Endothelial cell (in vitro differentiated cells): ENCODE measurements at places on chromosomes 16 and 17.

- peaks cover 9% of the 10 kb centered on the region for H3K36me3 ChIP-seq
- no peak overlapping the region for H3K27ac ChIP-seq
- no peak for DNase-seq
- no peak overlapping the region for H3K4me3 ChIP-seq
- peaks cover 5% of the 10 kb centered on the region for H3K27me3 ChIP-seq
These were observed 3.0 kb downstream of the GFOD2 start for GRCh38 chr16:67716097-67716496.

DNA sequence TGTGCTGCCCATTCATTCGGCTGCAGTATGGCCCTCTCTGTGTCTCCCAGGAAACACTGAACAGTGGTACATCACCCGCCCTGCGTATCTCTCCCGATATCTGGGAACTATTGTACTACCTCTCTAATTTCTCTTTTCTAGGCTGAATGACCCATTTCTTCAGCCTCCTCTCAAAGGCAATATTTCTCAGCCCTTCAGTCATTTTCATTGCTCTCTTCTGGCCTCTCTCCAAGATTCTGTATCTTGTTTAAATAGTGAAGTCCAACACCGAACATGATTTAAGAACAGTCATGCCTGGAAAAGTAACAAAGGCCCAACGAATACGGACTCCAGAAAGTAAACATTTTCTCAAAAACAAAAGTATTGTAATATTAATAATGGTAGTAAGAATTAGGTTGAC is 220.1 kb downstream of the ZFHX3 start:
- H3K27ac ChIP-seq = no peak overlapping the region
- DNase-seq = no peak
- peaks cover 4% of the 10 kb centered on the region for H3K36me3 ChIP-seq
- no peaks in the 10 kb centered on the region for H3K4me1 ChIP-seq

DNA sequence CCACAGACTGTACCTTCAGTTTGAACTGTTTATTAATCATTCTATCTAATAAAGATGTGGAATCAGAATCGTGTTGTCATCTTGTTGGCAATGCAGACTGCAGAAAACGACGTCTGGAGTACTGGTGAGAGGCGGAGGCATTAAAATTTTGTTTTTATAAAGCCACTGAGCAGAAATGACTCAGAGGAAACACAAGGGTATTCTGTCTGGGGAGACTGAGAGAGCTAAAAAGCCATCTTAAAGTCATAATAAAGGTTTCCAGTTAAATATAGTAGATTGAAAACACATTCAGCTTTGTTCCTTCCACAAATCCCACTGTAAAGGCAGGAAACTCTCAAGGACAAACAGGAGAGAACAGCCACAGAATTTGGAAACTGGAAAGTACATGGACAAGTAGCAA is 74.2 kb downstream of the CPPED1 start:
- H3K4me1 ChIP-seq = no peaks in the 10 kb centered on the region
- DNase-seq = no peak
- no peaks in the 10 kb centered on the region for H3K27me3 ChIP-seq
- H3K4me3 ChIP-seq = no peak overlapping the region
- peaks cover 9% of the 10 kb centered on the region for H3K36me3 ChIP-seq
- H3K27ac ChIP-seq = no peak overlapping the region

DNA sequence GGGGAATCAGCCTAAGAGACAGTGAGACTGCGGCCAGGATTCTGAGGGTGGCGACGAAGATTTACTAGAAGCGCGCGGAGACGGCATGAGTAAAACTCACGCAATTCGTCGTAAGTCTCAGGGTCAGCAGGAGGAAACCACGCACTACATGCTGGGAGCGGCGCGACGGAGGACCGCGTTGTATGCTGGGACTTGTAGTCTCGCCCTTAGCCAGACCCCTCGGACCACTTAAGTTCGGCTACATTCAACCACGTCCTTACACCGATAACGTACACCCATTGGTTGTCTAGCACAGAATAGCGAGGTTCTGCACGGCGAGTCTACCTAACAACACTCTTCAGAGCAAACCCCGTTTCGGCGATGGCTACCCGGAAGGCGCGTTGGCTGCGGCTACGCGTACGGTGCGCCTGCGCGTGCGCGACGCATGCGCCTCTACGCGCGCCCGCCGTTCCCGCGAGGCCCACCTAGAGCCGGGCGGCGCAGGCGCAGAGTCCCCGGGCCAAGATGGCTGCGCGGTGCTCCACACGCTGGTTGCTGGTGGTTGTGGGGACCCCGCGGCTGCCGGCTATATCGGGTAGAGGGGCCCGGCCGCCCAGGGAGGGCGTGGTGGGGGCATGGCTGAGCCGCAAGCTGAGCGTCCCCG is at the start of gene DNAJA3:
Gene DNAJA3 (plus strand): TSS at position 491 of the 643 bp plus-strand sequence. CDS start 14 bp downstream, at position 505.
- peaks cover 21% of the 10 kb centered on the region for H3K4me1 ChIP-seq
- H3K4me3 ChIP-seq = peak within 1 kb of the TSS; percentile 99
- peak within 1 kb of the TSS; percentile 97 for H3K27ac ChIP-seq
- peak; percentile 94 for DNase-seq

DNA sequence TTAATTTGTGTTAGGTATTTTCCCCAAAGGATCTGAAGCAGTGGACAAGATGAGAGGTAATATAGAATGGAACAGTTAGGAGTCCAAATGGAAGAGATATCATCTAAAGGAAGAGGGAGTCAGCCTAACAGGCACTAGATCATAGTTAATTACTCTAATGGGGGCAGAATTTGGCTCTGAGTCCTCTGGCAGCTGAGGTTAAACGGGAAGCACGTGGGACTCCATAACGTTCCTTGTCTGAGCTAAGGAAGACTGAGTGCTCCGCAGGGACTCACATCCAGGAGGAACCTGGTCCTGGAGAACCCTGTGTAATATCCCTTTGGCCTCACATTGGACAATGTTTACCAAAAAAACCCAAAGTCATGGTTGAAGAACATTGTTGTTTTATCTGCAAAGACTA is 46.6 kb upstream of the TEX2 start:
- no peaks in the 10 kb centered on the region for H3K36me3 ChIP-seq
- DNase-seq = no peak
- H3K27ac ChIP-seq = no peak overlapping the region
- peaks cover 4% of the 10 kb centered on the region for H3K27me3 ChIP-seq
- H3K4me3 ChIP-seq = no peak overlapping the region
- peaks cover 5% of the 10 kb centered on the region for H3K4me1 ChIP-seq

- peaks cover 28% of the 10 kb centered on the region for H3K36me3 ChIP-seq
- H3K4me3 ChIP-seq = no peak overlapping the region
- no peaks in the 10 kb centered on the region for H3K27me3 ChIP-seq
- DNase-seq = no peak
These were observed 25.6 kb downstream of the ATP6V0A1 start for GRCh38 chr17:42484304-42484703.

DNA sequence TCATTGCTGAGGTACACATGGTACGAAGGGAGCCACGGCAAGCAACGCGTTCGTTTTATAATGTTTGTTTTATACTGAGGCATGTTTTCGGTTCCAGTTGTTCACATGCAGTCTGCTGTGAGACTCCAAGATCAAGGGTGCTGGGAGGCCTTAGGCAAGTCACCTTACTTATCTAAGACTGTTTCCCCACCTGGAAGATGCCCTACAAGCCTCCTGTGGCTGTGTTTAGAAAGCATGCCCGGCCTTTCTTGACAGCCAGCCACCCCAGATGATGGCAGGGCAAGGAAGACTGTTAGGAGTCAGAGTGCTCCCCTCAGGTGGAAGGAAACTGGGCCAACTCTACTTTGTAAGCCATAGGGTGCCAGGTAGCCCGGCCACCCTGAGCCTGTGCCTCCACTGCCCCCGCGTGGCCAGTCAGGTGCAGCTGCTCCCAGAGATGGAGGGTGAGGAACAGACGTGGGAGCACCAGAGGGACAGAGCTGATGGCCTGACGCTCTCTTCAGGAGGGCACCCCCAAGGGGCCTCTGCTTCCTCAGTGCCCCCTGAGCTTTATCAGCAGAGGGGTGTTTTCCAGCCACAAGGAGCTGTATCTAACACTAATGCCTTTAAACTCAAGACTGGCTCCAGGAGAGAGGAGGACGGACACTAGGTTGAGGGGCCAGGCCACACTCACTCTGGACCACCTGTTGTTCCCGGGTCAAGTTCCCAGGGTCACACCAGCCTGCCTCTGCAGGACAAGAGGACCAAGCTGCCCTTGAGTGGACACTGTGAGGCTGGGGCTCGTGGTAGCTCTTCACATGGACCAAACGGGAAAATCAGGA is 5.4 kb downstream of the NAT9 start:
- H3K27me3 ChIP-seq = peaks cover 11% of the 10 kb centered on the region
- H3K27ac ChIP-seq = no peak overlapping the region
- H3K36me3 ChIP-seq = peaks cover 22% of the 10 kb centered on the region
- DNase-seq = peak; percentile 63
- H3K4me1 ChIP-seq = peaks cover 12% of the 10 kb centered on the region

DNA sequence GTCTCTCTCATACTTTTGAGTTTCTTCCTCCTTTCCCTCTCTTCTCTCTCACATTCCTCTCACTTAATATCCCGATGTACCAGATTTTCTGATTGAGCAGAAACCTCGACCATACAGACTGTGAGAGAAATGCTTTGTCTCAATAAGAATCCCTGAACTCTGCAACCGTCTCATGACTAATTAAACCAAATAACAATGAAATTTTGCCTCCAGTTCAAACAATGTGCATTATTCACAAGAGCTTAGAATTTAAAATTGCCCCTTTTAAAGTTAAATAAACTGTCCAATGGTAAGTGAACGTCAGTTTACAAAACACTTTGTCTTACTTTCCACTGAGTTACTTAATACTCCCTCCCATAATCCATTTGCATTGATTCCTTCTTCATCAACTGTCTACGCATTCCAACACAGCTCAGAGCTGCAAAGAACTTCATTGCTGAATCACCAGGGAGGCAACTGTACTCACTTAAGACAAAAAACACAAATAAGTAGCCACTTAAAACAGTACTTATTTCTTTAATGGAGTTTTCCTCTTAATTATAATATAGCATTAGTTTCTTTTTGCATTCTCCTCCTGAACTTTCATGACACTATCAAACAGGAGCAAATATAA is 4.9 kb downstream of the CDH11 start:
- H3K4me3 ChIP-seq = no peak overlapping the region
- peaks cover 6% of the 10 kb centered on the region for H3K4me1 ChIP-seq
- no peak for DNase-seq
- no peak overlapping the region for H3K27ac ChIP-seq
- no peaks in the 10 kb centered on the region for H3K36me3 ChIP-seq
- H3K27me3 ChIP-seq = peaks cover 6% of the 10 kb centered on the region

GRCh38 chr16:1834096-1834495 is 7.1 kb downstream of the FAHD1 start:
- H3K27ac ChIP-seq = no peak overlapping the region
- H3K27me3 ChIP-seq = no peaks in the 10 kb centered on the region
- DNase-seq = no peak
- H3K4me3 ChIP-seq = no peak overlapping the region

- H3K4me1 ChIP-seq = peaks cover 26% of the 10 kb centered on the region
- no peaks in the 10 kb centered on the region for H3K36me3 ChIP-seq
- H3K27me3 ChIP-seq = no peaks in the 10 kb centered on the region
These were observed 716 bp downstream of the TMEM94 start for GRCh38 chr17:75457047-75457654.
